ENCODE measurements at places on chromosomes 7 and 10.

- no peak for DNase-seq
These were observed 20.7 kb downstream of the ZMIZ2 start for GRCh38 chr7:44769376-44769775.

GRCh38 chr10:48791267-48791928 lies 106.7 kb downstream of the WDFY4 start:
- DNase-seq, result no peak

- DNase-seq, result no peak
These were observed 11.3 kb downstream of the PI4K2A start for GRCh38 chr10:97651773-97652172.

- DNase-seq, result no peak
These were observed 20.8 kb upstream of the NMT2 start for GRCh38 chr10:15189133-15189885.

DNA sequence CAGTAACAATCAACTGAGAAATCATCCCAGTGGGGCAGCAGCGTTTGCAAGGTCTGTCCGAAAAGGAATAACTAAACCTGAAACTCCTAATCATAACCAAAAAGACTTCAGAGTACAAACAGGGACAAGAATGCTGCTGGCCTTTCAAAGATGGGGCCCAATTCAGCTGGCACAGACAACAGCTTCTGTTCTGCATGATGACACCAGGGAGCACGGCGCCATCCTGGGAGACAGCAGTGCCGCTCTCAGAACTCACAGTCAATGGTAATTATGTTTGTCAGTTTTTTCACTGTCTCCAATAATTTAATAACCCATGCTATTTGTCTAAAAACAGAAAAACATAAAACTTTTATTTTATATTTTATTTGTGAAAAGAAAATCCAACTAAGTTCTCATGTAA lies 90.0 kb downstream of the LARP4B start:
- DNase-seq, result no peak

GRCh38 chr7:44153948-44154335 lies 12.8 kb upstream of the MYL7 start:
- DNase-seq, result no peak

DNA sequence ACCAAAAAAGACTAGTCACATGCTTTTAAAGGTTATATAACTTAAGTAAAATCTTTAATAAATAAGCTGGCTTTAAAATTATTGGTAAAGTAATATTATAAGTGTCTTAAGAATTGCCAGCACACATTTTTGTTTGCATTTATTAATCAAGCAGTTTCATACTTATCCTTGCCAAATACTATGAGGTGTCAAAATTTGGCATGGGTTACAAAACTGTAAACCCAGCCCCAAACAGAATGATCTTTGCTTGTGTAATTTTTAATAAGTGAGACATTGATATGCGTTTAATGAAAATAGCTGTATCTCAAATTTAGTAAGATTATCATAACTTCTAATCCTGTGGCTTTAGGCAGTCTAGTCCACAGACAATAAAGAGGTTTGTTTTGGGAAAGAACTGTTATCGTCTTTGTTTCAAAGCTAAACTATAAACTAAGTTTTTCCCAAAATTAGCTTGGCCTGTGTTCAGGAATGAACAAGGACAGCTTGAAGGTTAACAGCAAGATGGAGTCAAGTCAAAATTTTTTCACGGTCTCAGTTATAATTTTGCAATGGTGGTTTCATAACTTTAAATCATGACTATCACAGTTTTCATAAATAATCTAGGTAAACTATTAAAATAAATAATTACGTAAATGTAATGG lies 72.8 kb downstream of the ST8SIA6 start:
- no peak for DNase-seq

DNA sequence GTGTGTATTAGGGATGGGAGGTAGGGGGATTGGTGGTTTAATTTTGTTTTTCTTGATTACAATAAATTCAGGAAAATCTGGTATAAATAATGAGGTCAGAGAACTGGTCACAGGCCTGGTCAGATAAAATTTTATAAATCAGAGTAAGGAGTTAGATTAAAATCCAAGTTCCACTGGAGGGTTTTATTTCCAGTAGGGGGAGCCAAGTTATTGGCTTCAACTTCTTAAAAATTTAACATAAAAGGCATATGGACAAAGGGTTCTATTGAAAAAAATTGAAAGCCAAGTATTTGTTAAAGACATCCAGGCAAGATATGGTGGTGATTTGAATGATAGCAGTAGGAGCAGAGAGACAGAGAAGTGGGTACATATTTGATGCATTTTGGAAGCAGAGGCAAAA lies 763.3 kb downstream of the SORCS1 start:
- no peak for DNase-seq

DNA sequence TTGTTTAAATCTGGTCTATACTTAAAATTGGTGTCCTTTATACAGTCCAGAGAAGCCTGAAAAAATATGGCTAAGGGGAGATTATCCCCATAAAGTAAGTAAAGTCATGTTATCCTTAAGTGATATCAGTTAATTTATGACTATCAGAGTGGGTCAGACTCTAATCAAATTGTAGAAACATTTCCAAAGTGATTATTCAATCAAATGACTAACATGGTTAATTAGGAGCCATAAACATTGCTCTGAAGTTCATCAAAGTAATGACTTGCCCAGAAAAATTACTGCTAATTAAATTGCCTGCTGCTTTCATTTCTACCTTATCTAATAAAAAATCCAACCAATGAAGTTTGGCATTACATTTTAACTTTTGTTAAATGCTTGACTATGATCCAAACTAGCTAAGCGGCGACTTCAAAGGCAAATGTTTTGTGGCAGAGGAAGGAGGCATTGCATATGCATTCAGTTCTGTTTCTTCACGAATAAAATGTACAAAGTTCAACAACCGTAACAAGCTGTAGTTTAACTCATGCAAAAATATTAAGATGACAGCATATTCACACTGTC lies 76.7 kb downstream of the ETV1 start:
- no peak for DNase-seq

- no peak for DNase-seq
These were observed 159.8 kb downstream of the AOAH start for GRCh38 chr7:36564489-36564888.

DNA sequence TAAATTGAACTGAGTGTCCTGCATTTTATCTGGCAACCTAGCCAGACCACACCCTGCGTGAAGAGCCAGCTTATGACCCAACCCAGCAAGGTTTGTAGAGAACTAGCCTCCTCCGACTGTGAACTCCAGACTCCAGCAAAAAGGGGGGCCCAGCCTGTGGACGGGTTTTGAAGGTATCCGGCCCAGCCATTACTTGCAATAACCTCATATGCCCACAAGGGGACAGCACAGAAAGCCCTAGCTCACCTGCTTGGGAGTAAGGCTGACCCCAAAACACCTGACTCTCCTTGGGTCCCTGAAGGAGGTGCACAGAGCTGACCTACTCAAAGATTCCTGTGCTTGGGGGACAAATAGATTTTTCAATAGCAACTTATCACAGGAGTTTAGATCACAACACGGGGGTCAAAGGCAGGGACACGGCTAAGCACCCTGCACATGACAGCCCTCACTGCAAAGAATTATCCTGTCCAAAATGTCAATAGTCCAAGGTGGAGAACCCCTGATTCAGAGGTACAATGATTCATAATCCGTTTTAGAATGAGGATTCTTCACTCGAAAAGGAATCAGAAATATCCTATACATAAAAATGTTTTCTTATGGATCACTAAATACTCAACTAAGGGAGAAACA lies 4.6 kb downstream of the TRPV6 start:
- no peak for DNase-seq

DNA sequence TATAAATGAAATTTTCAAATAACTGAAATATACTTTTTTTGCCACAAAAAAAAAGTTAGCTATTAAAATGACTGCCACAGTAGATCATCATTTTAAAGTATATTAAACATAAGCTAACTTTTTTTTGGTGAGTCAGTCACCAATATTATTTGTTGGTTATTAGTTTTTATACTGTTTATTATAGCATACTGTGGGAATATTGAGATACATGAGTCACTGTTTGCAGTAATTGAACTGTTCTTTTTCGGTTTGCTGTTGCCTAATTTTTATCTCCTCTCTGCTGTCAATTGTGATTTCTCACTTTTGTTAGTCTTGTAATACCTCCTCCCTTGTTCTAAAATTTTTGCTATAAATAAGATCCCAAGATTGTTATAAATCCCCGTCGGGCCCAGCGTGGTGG lies 45.7 kb downstream of the BTAF1 start:
- DNase-seq, result no peak

- no peak for DNase-seq
These were observed 144.6 kb downstream of the NRCAM start for GRCh38 chr7:108311446-108312168.

DNA sequence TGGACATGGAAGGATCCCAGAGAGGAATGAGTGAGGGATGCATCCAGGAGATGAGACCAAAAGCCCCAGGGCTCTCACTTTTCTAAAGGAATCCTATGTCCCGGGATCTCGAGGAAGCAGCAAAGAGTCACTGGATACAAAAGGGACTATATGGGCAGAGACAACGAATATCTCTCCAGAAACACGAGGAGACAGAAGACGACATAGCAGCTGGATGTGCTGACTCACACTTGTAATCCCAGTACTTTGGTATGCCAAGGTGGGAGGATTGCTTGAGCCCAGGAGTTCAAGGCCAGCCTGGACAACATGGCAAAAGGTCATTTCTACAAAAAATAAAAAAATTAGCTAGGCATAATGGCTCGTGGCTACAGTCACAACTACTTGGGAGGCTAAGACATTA lies 24.7 kb upstream of the MSMB start:
- no peak for DNase-seq

DNA sequence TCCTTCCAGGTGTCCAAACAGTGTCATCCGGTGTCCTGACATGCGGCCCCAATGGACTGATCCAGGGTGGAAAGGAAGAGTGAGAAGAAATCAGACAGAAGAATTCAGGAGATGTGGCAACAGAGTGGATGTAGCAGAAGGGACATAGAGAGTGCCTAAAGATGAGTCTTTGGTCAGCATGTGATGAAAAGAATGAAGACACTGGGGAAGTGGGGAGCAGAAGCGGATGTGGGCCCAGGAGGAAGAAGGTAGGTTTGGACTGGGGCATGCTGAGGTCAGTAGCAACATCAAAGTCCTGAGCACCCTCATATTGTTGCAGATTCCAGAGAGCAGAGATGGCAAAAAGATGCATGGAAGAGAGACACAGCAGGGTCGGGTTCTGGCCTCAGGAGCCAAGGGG lies 71.8 kb upstream of the STEAP1B start:
- DNase-seq, result no peak

- DNase-seq, result no peak
These were observed 175.8 kb upstream of the LYZL1 start for GRCh38 chr10:29112827-29113615.

GRCh38 chr7:107394831-107395230 lies 75.0 kb upstream of the GPR22 start:
- no peak for DNase-seq

- no peak for DNase-seq
These were observed 299.9 kb downstream of the AUTS2 start for GRCh38 chr7:69898189-69898588.

DNA sequence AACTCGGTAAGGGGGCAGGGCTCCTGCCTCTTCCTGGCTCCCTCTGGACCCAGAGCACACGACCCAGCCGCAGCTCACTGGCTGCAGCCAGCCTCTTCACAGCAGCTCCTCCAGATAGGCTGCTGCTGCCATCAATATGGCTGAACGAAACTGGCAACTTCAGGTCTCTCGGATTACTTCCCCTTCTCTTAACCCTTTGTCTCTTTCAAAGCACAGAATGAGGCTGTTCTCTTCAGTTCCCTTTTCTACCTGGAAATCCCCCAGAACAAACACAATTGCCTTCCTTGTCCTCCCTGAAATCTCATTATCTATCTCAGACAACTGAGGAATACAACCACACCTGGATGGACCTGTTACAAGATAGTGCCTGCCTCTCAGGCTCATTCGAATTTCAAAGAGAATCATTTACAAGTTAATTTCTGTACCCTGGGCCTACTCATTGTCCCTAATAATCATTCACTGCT lies 193.4 kb upstream of the MBL2 start:
- DNase-seq, result no peak

DNA sequence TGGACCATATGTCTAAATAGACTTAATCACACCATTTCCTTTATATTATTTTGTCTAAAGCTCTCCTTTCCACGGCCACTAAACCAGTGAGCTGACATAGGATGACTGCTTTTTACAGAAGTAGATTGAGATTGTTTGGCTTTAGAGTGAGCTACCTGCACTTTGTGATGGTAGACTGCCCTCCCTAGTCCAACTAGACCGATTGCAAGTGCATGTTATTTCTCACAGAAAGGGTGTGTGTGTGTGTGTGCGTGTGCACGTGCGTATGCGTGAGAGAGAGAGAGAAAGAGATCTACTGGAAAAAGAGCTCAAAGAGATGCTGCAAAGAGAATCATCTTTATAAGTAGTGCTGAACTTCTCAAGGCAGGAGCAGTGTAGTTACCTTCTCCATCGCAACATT lies 60.7 kb downstream of the VCL start:
- no peak for DNase-seq

DNA sequence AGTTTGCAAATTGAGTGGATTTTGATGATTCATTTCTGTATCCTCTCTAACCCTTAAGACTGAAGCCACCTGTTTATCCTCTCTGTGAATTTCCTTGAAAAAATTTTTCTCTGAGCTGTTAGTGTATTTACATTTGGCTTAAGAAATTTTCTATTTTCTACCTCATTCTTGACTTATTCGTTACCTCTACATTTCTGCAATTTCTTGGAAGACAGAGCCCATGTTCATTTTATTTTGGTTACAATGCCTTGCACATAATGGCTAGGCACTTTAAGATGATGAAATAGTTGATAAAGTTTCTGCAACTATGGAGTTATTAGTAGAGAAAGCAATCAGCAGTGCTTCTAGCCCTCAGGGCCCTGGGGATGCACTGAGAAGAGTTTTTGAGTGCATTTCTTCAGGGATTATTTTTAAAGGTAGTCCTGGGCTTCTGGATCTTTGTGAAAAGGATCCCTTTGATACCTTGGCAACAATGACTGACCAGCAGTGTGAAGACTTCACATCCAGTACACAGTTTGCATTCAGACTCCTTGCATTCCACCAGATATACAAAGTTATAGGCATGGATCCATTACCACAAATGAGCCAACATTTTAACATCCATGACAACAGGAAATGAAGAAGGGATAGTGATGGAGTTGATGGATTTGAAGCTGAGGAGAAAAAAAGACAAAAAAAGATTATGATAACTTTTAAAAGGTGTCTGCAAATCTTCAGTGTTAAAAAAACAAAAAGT lies 68.2 kb downstream of the CH25H start:
- no peak for DNase-seq

DNA sequence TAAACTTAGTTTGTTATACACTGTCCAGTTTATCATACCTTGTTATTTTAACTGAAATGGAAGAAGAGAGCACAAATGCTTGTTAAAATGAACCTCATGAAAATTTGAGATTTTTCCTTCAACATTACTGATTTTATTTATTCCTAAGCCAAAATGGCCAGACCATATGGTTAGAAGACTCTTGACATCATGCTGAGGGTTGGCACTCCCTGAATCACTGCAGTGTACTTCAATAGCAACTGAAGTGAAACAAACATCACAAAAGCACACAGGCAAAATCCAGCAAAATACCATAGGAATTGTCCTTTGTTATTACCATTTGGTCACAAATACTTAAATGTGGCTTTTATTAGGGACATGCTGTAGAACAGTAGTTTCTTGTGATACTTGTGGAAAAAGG lies 347.8 kb downstream of the NXPH1 start:
- DNase-seq, result no peak

GRCh38 chr10:48454302-48455054 lies 148.0 kb downstream of the MAPK8 start:
- no peak for DNase-seq

Measured in stimulated activated CD4-positive, alpha-beta T cell treated with anti-CD3 and anti-CD28 coated beads, TNF-alpha, amount 100 ng/mL, for 1 hour (primary cell).